ENCODE measurements at places on chromosomes 16 and 17.

GRCh38 chr16:75257886-75258806 is 6.7 kb upstream of the BCAR1 start:
- DNase-seq = no peak

GRCh38 chr16:85687651-85688471 is 893 bp downstream of the GINS2 start:
- DNase-seq = no peak

- DNase-seq = no peak
Observed at GRCh38 chr16:14420721-14421488, 209.2 kb downstream of the PARN start.

- no peak for DNase-seq
Observed at GRCh38 chr17:35341411-35341992, 31.9 kb downstream of the SLFN11 start.

- DNase-seq = no peak
Observed at GRCh38 chr16:2527071-2527783, 4.0 kb downstream of the CEMP1 start.

DNA sequence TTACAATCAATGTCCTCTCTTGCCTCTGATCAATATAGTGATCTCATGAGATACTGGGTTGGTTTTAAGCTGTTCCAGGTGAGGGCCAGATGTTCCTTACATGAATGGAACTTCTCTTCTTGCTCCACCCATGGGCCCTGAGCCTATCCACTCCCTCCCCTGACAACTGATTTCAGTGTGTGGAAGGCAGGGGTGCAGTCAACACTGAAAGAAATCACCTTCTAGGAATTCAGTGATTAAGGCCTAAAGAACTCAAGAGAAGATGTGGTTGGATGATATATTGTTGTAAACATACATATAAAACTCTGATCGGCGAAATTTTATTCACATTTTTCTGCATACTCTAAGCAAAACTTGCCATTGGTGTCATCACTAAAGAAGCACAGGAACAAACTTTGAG is 6.7 kb upstream of the GOSR2 start:
- DNase-seq = no peak

- DNase-seq = peak; percentile 76
Observed at GRCh38 chr17:4004517-4005295, 40.5 kb upstream of the ATP2A3 start.

- DNase-seq = no peak
Observed at GRCh38 chr17:80166446-80166845, 3.4 kb upstream of the CARD14 start.

- DNase-seq = no peak
Observed at GRCh38 chr16:78256686-78257375, 157.4 kb downstream of the WWOX start.

- no peak for DNase-seq
Observed at GRCh38 chr16:47043970-47044684, 70.7 kb upstream of the DNAJA2 start.

- DNase-seq = no peak
Observed at GRCh38 chr16:69917739-69918138, 33.4 kb upstream of the CLEC18A start.

- no peak for DNase-seq
Observed at GRCh38 chr16:1337486-1337885, 4.0 kb downstream of the BAIAP3 start.

GRCh38 chr17:2243953-2244352 is 59.6 kb downstream of the SMG6 start:
- DNase-seq = no peak

GRCh38 chr17:80812362-80813088 is 179.1 kb upstream of the CHMP6 start:
- DNase-seq = no peak

DNA sequence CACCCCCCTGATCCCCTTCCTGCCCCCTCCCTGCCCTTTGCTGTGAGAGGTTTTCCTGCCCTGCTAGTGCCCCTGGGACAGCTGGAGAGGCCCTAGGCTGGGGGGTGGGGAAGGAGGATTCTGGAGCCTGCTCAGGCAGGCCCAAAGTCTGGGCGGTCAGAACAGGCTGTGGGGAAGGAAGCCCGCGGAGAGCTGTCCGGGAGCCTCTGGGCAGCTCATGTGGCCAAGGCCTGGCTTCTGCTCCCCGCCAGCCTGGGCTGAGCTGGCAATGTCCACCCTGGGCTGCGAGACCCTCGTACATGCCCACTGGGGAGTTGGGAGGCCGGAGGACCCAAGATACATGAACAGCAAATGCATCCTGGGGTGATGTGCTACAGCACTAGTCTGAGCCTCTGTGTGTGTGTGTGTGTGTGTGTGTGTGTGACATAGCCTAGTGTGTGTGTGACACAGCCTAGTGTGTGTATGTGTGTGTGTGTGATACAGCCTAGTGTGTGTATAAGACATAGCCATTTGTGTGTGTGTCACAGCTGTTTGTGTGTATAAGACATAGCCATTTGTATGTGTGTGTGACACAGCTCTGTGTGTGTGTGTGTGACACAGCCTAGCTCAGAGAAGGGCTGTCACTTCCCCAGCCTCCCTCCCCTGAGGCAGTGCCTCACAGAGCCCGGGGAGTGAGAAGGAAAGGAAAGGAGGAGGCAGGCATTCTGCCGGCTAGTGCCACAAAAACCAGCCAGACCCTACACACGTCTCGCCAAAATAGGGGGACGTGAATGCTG is 201.4 kb upstream of the CIBAR2 start:
- DNase-seq = no peak

DNA sequence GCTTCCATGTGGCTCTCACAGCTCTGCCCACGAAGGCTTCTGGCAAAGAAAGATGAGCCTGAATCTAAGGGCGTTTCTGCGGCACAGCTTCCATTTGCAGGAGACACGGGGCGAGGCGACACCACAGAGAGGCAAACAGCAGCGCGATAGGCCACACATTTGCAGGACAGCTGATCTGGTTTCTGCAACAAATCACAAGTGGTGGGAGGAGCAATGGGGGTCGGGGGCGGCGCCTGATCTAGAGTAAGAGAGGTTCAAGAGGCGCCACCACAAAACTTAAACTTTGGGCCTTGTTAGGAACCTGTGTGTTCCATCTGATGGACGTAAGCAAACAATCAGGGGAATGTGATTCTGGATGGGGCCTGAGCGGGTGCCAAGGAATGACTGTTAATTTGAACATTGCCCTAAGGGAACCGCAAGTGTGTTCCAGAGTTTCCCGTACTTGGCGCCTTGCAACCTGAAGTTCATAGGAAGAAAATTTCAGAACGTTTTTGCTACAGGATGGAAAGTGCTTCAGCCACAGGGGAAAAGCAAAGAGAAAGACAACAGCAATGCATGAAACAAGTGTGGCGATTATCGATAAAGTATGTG is 18.9 kb upstream of the ENPP7 start:
- no peak for DNase-seq

DNA sequence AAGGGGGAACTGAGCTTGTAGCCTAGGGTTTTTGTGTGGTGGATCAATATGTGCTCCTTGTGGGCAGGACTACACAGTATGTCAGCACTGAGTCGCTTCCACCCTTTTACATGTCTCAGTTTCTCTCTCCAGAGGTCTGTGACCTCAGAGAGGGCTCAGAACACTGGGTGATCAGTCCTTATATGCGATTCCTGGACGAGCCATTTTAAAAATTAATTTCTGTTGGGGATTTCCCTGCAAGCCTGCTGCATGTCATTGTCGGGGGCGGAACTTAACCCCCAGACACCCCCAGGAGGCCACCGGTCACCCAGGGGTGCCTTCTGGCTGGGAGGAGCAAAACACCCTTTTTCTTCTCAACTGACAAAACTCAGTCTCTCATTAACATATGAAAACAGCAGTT is 14.1 kb downstream of the DHRS7B start:
- DNase-seq = no peak

- no peak for DNase-seq
Observed at GRCh38 chr17:66464921-66465320, 162.5 kb downstream of the PRKCA start.

DNA sequence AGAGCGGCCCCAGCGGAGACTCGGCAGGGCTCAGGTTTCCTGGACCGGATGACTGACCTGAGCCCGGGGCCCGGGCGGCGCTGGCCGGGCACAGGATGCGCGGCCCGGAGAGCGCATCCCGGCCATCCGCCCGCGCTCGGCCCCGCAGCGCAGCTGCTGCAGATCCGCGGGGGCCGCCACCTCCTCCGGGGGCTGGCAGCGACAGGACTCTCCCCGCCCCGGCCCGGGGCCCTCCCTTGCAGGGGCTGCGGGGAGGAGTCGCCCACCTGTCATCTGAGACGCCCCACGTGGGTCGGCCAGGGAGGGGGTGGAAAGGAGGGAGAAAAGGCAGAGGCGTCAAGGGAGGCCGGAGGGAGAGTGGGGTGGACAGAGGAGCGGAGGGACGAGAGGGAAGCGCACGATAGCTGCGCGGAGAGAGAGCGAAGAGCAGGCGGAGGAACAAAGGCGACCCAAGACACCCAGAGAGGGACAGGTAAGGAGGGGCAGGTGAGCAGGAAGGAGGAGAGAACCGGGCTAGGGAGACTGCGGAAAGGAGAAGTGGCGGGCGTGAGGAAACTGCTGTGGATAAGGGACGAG is 471 bp upstream of the PRKAR1A start:
- no peak for DNase-seq

- DNase-seq = peak; percentile 57
Observed at GRCh38 chr16:67528870-67529581, 397 bp downstream of the RIPOR1 start.

GRCh38 chr16:55031481-55031880 is 100.8 kb downstream of the IRX5 start:
- DNase-seq = no peak

GRCh38 chr17:80859002-80859941 is 132.4 kb upstream of the CHMP6 start:
- DNase-seq = no peak

- peak; percentile 48 for DNase-seq
Observed at GRCh38 chr16:49556606-49557446, 183.2 kb downstream of the C16orf78 start.

DNA sequence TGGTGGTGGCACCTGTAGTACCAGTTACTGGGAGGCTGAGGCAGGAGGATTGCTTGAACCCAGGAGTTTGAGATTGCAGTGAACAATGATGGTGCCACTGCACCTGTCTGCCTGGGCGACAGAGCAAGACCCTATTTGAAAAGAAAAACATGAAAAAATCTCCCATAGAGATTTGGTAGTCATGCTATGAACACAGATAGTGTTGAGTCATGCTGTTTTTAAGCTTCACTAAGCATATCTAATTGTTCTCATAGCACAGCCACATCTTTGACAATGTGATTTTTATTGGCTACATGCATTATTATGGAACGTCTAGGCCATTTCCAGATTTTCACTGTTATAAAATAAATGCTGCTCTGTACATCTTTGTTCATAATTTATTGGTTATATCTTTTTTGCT is 6.0 kb downstream of the IL34 start:
- DNase-seq = no peak

DNA sequence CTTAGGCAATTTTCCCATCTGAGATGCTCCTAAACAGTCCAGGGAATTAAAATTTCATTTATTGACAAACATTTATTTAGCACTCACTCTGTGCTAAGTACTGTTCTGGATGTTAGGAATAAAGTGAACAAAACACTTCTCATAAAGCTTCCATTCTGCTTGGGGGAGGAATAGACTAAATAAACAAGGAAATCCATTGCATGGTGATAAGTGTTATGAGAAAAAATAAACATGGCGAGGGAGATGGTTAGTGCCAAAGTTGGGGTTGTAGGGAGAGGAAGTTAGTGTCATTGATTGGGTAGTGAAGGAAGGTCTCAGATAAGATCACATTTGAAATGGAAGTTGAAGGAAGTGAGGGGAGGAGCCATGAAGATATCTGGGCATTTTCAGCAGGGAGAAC is 72.2 kb upstream of the CES5A start:
- no peak for DNase-seq

DNA sequence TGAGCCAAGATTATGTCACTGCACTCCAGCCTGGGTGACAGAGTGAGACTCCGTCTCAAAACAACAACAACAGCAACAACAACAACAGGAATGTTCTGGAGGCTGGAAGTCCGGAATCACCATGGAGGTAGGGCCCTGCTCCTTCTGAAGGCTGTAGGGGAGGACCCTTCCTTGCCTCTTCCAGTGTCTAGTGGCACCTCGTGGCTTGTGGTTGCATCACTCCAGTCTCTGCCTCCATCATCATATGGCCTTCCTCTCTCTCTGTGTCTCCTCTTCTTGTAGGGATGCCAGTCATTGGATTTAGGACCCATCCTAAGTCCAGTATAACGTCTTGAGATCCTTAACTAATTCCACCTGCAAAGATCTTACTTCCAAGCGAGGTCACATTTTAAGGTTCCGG is 14.0 kb downstream of the NAGPA start:
- no peak for DNase-seq

DNA sequence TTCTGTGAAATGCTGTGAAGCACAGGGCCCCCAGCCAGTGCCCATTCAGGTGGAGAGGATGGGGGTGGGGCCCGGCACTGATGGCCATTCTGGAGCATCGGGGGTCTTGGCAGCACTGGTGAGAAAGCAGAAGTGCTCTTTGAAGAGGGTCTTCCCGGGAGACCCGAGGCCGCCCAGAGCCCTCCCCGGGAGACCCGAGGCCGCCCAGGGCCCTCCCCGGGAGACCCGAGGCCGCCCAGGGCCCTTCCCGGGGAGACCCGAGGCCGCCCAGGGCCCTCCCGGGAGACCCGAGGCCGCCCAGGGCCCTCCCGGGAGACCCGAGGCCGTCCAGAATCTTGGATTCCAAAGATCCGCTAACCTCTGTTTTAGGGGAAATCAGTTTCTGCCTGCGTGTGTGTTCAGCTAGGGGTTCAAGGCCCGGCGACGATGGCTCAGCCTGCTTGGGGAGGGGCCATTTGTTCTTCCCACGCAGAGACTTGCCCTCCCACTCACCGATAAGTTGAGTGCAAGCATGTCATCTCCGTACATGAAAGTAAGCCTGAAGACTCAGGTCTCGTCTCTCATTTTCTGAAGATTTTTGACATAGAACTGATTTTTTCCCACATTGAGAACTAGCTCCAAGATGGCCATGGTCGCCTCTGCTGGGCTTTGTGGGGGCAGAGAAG is 35.2 kb upstream of the CAPN15 start:
- DNase-seq = no peak

Data from D721Med (cell line).